ENCODE measurements at places on chromosomes 11 and 22. TPM values are rescaled to one million over a fixed set of nuclear protein-coding genes. Genes with fewer than 3 reads are reported as not detected.

DNA sequence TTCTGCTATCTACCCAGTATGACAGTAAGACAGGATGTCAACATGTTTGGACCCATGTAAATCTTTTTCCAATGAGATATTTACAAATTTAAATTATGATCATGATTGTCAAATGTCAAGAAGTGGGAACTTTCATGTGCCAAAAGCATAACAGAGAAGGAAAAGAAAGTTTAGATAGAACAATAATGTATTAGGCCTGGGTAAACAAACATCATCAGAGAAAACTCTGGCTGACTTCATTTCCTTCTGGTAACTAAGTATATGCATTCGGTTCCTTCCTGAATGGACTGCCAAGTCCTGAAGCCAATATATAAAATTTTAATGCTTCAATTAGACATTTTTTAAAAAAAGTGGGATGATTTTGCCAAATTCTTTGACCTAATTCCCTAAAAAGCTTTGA, 16.5 kb downstream of the RNF141 start:
- H3K36me3 ChIP-seq, result peaks cover 22% of the 10 kb centered on the region
- no peak overlapping the region for H3K27ac ChIP-seq
- no peak for DNase-seq
- H3K4me1 ChIP-seq, result peaks cover 11% of the 10 kb centered on the region

GRCh38 chr22:22927888-22928665, 40.5 kb downstream of the IGLL5 start:
- H3K4me1 ChIP-seq, result peaks cover 23% of the 10 kb centered on the region
- peak overlapping the region; percentile 64 for H3K27ac ChIP-seq
- no peaks in the 10 kb centered on the region for H3K36me3 ChIP-seq
- no peak overlapping the region for H3K4me3 ChIP-seq

GRCh38 chr11:66042996-66043906, 5.7 kb downstream of the GAL3ST3 start:
- peaks cover 9% of the 10 kb centered on the region for H3K4me1 ChIP-seq
- no peaks in the 10 kb centered on the region for H3K36me3 ChIP-seq
- no peak for DNase-seq
- peaks cover 4% of the 10 kb centered on the region for H3K27me3 ChIP-seq
- no peak overlapping the region for H3K4me3 ChIP-seq

Gene SYT7
- not detected for total RNA-seq

All from activated CD8-positive, alpha-beta T cell treated with anti-CD3 and anti-CD28 coated beads, Interleukin-2, amount 10 ng/mL, durations not matched to agents 7 days and 5 days (primary cell).